T1000 (cell line): ENCODE measurements at places on chromosomes 3 and 15.

- DNase-seq, result no peak
Measured at GRCh38 chr3:173066044-173067004, 74.7 kb downstream of the SPATA16 start.

DNA sequence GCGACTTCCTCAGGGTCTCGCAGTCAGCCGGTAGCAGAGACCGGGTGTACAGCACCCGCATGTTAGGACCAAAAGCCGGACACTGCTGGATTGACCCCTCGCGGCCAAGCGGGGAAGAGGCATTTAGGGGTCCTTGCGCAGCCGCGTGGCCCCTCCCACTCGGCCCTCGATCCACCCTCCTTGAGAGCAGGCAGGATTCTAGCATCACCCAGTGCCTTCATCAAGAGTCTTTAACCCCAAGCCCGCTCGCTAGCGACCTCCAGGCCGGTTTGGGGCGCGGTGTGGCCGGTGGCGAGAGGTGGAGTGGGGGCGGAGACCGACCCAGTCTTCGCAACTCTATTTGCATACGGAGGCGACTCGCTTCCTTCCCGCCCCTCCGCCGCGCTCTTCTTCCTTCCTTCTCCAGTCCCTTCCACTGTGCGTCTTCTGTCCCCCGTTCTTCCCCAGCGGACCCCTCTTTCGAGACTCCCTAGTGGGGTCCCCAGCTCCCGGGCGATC is at the start of gene ST6GAL1:
ST6GAL1 (plus strand) TSS at position 384 of the 498 bp plus-strand sequence. CDS start 112,178 bp downstream, outside the sequence.
- no peak for DNase-seq

GRCh38 chr3:106827515-106828213 is 549.6 kb upstream of the CCDC54 start:
- no peak for DNase-seq

- DNase-seq, result no peak
Measured at GRCh38 chr15:76460871-76461270, 124.3 kb downstream of the ISL2 start.

GRCh38 chr15:25403771-25404170 is 35.1 kb downstream of the UBE3A start:
- DNase-seq, result no peak

- DNase-seq, result peak; percentile 62
Measured at GRCh38 chr15:79680720-79681119, 216.1 kb downstream of the MTHFS start.

DNA sequence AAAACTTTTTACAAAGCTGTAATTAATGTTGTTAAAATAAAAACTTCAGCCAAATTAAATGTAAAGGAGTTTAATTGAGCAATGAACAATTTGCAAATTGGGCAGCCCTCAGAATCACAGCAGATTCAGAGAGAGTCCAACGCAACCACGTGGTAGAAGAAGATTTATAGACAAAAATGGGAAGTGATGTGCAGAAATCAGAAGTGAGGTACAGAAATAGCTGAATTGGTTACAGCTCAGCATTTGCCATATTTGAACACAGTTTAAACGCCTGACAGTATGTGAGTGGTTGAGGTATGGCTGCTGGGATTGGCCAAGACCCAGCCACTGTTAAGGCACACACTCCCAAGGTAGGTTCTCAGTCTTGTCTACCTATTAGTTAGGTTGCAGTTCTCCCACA is 14.4 kb upstream of the PLA2G4D start:
- DNase-seq, result no peak

- DNase-seq, result no peak
Measured at GRCh38 chr3:38950581-38950980, 101.2 kb downstream of the SCN11A start.

DNA sequence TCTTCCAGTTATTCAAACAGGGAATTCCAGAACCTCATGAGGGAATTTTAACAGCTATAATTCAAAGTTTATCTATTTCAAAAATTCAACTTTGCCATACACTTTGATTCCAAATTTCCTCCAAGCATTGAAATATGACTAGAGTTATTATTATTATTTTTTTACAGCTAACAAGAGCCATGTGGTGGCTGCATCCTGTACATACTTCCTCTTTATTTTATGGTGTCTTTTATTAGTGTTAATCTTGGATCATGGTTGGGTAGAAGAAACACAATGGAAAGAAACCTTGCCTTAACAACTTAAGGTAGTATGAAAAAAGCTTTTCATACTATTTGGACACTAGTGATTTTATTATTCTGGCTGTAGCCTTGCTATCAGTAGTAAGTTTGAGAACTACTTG is 52.7 kb downstream of the TFG start:
- DNase-seq, result no peak
